ENCODE measurements at places on chromosomes 4 and X.

- DNase-seq: no peak
These were observed 420.9 kb upstream of the INTU start for GRCh38 chr4:127211650-127212560.

DNA sequence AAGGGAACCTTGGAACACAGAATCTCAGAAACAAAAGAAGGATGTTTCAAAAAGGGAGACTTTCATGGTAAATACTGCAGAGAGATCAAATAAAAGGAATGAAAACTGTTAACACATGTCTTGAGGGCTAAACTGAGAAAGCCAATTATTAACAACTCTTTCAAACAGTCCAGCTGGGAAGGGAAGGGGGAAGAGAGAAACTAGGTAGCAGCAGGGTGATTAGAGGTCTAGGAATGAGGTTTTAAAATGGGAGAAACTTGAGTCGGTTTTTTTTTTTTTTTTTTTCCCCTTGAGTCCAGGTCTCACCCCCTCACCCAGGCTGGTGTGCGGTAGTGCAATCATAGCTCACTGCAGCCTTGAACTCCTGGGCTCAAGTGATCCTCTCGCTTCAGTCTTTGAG lies 4.3 kb downstream of the BCLAF3 start:
- no peak for DNase-seq

DNA sequence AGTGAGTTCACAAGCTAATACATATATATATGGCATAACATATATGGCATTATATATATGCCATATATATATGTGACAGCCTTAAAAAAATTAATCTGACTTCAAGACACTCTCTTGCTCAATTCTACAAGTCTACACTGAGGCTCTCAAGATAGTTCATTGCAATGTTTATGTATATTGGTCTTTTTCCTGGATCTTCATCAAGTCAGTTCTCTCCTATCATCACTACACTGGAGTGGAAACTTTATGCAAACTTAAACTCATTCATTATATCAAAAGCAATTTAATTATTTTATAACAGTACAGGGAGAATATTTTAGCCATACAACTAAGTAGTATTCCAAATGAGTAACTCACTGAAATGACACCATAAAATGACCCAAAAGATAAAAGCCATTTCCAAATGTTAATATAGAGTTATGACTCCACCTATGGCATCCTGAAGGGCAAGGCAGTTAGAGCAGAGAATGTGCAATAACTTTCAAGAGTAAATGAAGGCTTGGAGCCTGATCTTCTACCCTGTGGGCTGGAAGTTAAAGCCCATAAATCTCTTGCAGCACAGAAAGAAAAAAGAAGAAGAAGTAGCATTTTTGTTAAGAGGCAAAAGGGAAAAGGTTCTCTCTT lies 176.3 kb upstream of the SLIT2 start:
- DNase-seq: no peak

GRCh38 chr4:183816882-183817509 lies 88.1 kb upstream of the STOX2 start:
- no peak for DNase-seq

DNA sequence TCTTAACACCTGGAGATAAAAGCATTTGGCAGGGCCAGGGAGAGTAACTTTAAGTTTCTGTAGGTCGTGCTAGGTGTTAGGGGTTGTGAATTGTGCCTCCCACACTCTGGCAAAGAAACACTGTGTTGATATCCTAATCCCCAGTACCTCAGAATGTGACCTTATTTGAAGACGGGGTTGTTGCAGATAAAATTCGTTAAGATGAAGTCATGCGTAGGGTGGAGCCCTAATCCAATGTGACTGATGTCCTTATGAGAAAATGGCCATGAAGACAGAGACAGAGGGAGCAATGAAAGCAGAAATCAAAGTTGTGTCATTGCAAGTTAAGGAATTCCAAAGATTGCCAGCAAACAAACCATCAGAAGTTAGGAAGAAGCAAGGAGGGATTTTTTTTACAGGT lies 40.5 kb upstream of the BBS12 start:
- DNase-seq: no peak

GRCh38 chrX:77346859-77347258 lies 100.3 kb upstream of the FGF16 start:
- DNase-seq: no peak

DNA sequence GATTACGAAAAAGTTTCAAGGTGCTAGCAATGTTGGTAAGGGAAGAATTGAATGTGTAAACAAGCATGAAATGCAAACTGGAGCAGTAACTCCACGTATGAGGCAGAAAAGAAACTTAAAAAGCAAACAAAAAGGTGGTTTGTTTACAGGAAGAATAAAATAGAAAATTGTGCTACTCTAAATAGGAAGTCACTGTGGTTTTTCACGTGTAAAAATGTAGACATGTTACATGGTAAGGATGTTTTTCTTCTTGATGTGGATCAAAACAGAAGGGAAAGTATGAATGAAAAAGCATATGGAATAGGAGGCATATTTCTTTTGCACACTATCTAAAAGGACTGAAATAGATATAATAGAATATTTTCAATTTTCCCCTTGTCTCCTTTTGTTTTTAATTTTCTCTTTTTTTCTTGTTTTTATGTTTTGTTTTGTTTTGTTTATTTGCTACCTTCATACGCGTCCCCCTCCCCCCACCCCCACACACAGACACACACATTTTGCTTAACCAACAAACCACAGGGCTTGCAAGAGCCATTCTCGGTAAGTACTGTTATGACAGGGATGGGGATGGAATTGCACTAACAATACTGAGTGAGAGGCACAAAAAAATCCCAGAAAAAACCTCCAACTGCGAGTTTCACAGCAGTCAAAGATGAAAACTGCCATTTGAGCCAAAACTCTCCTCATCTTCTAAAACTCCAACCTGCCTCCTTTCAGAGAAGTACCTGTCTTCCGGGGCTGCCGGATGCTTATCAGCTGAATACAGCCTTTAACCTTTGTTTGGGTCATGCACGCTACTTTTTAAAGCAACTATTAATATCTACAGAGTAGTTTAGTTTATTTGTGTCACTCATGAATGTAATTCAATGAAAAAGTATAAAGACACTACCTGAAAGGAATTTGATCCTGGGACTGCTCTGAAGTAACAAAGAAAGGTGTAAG lies 135.8 kb downstream of the IL15 start:
- no peak for DNase-seq

- no peak for DNase-seq
These were observed 85.3 kb downstream of the HCCS start for GRCh38 chrX:11196476-11196875.

- peak; percentile 55 for DNase-seq
These were observed at the start of gene TMLHE for GRCh38 chrX:155612312-155613224. Gene TMLHE (minus strand): TSS chrX:155612952. CDS start chrX:155545276, 67,676 bp downstream.

GRCh38 chr4:137663251-137664045 lies 131.2 kb upstream of the PCDH18 start:
- DNase-seq: no peak

GRCh38 chr4:81667539-81667938 lies 195.8 kb upstream of the RASGEF1B start:
- no peak for DNase-seq

GRCh38 chrX:43753637-43754036 lies 97.5 kb downstream of the MAOA start:
- DNase-seq: peak; percentile 7

DNA sequence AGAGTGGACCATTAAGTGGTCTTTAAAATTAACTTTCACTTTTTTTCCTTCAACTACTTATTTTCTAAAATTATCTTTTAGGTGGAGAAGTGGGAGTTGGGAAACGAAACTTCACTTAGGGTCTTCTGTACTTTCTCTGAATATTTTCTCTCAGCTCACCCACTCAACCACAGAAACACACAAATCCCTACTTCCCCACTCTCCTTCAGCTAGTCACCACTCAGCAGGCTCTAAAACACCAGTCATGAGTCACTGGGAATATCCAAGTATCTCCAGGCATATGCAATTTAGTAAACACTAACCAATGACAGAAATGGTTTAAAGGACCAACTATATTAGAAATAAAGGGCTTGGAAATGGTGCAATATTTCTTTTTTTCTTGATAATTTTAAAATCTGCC lies 153.0 kb upstream of the RPS6KA6 start:
- DNase-seq: peak; percentile 3

GRCh38 chr4:73257651-73258435 lies 755 bp downstream of the ANKRD17 start:
- DNase-seq: peak; percentile 18

DNA sequence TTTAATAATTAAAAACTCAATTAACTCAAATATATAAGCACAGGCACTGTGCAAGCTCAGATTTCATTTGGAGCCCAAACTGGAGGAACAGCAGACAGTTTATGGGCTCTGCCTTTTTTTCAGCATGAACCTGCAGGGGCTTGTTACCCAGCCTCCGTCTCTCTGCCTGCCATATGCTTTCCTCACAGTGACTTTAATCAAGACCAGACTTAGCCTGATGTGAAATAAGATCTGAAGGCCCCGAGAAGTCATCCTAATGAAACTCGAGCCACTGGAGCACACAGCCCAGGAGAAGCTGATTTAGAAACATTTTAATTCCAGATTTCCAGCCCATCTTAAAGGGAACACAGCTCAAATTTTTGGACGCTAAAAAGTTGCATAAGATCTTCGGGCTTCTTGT lies 55.6 kb downstream of the SPATA18 start:
- DNase-seq: no peak

- DNase-seq: peak; percentile 51
These were observed 26.8 kb downstream of the PRPS1 start for GRCh38 chrX:107654872-107655761.

DNA sequence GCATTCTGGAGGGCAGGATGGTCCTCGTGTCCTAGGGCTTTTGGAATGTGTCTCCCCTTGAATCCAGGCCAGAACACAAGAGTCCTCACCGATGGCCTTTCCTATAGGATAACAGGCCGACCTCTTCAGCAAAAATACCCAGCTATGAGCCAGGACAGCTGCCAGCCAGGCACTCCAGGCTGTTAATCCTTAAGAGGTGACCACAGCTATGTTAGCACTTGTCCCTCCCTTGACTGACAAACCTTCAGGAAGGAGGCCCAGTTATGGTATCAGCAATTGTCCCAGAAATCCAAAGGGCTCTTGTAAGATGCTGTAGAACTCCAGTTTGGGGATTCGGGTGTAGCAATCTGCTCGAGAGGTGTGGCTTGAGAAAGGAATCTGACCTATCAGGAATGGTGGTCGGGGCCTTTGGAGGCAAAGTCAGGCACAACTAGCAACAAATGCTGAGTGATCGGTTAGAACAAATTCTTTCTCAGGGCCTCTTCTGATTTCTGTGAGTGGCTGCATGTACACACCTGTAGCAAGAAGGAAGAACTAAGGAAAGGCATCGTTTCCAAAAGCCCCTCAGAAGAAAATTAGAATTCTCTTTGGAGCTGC lies 54.6 kb downstream of the PTCHD1 start:
- DNase-seq: no peak

DNA sequence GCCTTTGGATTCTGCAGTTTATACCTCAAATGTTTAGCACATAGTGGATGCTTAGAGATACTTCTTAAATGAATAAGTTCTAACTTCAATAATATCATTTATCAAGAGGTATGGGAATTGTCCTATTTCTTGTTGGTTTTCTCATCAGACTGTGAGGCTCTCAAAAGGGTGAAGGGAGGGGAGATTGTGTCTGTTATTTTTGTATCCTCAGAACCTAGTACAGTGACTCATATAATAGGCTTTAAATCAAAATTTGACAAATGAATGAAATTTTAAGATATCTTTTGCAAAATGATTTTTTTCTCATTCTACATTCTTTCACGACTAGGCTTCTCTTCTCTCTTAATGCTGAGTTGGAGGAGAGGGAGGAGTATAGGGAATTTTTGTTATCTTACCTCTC lies 89.5 kb downstream of the KDR start:
- DNase-seq: no peak

- no peak for DNase-seq
These were observed 21.6 kb downstream of the AIMP1 start for GRCh38 chr4:106337916-106338315.

DNA sequence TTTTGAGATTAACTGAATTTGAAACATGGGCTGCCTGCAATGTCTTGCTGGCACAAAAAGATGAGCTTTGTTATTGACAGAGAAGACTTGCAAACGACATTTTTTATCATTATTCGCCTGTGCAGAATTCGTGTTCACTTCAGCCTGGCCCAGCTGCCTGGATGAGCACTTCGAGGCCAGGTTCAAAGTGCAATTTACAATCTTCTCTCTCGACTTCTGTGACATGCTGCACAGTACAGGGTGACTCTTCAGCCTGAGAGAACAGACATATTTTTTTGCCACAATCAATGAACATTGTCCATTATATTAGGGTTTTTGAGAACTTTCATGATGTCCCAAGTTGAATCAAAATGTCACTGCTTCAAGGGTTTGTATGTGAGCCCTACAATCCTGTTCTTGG lies 616.5 kb downstream of the SMARCA1 start:
- no peak for DNase-seq

Measured in AG08396 (cell line).